ENCODE measurements at places on chromosomes 2 and 18.

GRCh38 chr18:9079818-9080528 is 22.5 kb upstream of the NDUFV2 start:
- no peak for DNase-seq

- no peak for DNase-seq
These were observed 15.9 kb downstream of the ERFE start for GRCh38 chr2:238174701-238175100.

DNA sequence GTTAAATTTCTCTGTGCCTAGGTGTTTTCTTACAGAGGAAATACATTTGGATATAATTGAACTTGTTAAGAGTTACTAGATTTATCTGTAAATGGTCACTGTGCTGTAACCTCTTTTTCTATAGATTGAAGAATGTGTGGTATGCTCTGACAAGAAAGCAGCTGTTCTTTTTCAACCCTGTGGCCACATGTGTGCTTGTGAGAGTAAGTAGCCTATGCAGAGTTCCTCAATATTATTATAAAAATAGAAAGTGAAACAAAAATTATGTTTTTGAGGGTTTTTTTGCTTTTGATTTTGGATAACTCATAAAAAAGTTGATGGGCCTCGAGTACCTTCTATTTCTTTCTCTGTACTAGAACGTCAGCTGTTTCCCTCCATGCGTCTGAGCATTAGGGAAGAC is 112.4 kb downstream of the MIB1 start:
- no peak for DNase-seq

DNA sequence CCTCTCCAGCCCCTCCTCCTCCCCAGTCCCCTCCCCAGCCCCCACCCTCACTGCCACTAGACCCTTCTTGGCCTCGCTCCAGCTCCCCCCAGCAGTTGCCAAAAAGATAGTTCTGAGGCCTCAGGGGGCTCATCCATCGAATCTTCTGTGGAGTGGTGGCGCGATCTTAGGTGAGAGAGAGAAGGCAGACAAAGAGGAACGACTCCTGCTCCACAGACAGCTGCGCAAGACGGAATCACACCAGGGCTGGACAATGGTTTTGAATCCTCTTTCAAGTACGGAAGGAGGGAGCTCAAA is 68.1 kb downstream of the LAMA3 start:
- no peak for DNase-seq

DNA sequence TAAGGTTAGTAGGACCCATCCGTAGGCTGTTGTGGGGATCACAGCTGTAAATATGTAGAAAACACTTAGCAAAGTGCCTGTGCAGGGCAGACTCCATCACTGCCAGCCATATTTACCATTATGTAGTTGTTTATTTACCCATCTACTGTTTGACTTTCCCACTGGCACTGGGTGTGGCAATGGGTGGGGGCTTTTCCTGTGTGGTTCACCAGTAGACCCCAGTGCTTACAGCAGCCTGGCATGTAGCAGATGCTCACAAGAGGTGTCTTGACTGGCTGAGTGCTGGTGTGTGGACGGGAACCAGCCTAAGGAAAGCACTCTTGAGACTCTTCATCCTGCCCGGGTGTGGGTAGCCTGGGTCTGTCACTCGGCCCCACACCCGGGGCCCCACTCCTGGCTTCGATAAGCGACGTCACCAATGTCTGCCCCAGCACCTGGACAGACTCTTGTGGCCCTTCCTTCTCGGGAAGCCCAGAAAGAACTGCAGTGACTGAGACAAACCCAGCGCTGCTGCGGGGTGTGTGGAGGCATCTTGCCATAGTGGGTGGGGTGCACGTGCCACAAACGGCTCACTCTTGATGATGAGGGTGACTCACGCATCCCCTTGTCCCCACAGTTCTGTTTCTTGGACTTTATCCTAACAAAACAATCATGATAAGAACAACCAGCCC is 78.3 kb downstream of the HDAC4 start:
- DNase-seq, result no peak

Measured in stromal cell of bone marrow (primary cell).